Fibroblast of the conjunctiva (primary cell): ENCODE measurements at places on chromosomes 4 and X.

DNA sequence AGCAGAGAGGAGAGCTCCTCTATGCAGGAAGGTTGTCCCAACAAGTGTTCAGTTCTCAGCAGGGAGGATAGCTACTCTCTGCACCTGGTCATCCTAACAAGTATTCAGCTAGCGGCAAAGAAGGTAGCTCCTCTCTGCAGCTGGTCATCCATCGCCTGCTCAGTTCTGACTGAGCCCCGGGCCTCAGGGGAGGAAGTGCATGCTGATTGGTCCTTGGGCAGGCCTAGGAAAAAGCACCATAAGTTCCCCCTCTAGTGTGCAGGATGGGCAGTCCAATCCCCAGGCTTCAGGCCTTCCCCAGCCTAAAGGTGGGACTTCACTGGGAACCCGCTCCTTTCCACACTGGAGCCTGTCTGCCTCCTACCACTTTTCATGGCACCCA, 4.4 kb upstream of the FBXW7 start:
- DNase-seq, result no peak

GRCh38 chr4:89055157-89056080, 1.6 kb downstream of the FAM13A start:
- DNase-seq, result no peak

DNA sequence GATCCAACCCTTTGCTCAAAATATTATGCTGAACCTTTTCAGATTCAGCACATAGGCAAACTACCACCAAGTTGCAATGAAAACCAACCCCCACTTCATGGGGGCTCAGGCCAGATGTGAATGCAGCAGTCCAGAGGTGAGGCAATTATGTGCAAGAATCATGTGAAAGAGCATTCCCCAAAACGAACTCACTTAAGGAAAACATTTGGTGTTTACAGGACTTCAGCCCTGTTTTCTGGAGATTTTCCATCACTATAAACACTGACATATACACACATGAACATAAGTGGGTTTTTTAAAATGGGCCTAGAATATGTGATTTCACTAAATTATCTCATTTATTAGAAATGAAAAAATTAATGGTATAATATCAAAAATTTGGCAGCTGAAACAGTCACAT, 31.5 kb downstream of the BMP3 start:
- no peak for DNase-seq

GRCh38 chr4:173227756-173228155, 59.1 kb downstream of the GALNT7 start:
- no peak for DNase-seq

DNA sequence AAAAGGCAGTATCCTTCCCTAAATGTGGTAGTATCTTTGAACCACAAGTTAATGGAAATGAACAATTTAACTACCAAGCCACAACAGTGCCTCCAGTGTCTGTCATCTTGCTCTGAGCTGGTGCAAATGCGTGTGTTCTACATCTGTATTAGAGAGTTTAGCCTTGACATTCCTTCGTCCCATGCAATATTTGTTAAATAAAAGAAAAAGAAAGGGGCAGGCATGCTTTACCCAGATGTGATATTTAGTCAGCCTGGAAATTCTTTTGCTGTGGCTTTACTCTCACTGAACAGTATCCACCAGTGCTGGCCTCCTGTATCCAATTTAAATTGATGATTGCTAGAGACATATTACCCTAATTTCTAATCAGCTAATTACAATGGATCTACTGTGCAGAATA, 310.5 kb downstream of the CFAP299 start:
- no peak for DNase-seq

DNA sequence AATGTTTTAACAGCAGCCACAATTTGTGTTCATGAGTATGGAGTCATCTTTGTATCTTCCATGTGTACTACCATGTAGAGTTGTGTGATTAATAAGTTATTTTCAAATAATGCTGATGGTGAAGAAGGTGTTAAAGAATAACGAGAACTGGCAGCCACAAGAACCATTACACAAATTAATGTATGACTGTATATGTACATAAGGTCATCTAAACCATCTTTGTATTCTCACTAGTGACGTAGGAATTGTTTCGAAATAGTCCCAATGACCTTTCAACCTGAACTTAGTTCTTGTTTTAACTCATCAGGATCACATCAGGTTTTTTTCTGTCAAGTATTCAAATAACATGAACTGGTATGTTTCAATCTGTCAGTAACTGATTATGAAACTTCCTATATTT, 48.3 kb upstream of the NOCT start:
- no peak for DNase-seq
